Upper lobe of left lung (tissue), 6 donors: ENCODE measurements at places on chromosomes 11 and 22.
A peak's percentile ranks its signal among the peaks of the same experiment; 100 is the strongest.

DNA sequence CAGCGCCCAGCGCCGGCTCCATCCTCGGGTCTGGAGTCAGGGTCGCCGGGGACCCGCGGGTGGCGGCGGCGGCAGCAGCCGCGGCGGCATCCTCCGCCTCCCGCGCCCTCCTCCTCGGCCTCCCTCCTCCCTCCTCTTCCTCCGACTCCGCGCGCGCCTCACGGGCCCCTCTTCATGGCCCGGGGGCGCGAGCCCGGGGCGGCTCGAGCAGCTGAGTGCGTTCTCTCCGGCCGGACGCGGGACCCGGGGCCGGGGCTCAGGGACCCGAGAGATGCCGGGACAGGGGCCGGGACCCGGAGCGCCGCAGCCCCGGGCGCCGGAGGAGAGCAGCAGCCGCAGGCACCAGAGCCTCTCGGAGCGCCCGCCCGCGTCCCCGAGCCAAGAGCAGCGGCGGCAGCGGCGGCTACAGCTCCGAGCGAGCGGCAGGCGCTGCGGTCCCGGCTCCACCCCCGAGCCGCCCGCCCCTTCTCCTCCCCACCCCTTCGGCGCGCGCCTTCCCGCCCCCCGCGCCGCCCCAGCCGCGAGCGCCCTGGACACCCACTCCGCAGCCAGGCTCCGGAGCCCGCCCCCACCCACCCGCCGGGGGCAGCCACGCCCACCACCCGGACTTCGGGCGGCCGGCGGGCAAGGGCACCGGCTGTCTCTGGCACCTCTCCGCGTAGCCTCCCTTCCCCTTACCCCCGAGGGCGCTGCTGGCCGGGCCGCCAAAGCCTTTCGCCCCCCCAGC lies at the start of gene CHST1:
Gene CHST1, minus strand, starts transcription at position 417 of the 727 bp plus-strand sequence. CDS start 14,699 bp downstream, outside the sequence.
- DNase-seq, result peak; percentile 91

DNA sequence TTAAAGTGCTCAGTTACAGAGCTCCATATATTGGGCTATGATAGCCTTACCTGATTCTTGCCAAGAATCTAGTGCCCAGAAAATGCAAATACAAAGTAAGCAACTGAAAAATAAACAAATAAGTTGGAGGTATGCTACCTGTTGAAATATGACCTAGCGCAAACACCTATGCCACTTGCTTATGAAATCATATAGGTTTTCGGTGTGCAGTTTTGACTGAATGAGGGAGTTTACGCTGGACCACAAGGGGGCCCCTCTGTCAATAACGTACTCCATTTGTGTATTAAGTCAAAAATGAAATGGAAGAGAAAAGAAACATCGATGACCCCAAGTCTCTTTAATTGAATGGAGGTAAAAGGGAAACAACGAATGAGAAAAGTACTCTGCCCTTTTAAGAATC lies 84.9 kb upstream of the TRIM77 start:
- DNase-seq, result no peak

DNA sequence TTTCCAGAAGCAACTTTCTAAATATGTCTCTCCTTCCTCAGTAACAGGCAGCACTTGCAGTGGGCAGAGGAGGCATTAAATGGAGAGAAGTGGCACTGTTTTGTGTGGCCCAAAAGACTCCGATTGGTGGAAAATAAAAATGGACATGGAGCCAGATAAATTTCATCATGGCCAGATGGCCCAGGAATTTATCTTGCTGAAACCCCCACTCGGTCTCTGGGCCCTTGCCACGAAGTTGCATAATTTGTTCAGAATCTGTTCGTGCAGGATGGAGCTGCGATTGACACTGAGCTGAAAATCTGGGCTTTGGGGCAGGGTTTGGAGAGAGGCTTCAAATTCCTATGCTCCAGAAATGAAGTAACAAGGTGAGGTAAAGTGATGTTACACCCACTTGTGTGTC lies 65.5 kb downstream of the C11orf91 start:
- no peak for DNase-seq

DNA sequence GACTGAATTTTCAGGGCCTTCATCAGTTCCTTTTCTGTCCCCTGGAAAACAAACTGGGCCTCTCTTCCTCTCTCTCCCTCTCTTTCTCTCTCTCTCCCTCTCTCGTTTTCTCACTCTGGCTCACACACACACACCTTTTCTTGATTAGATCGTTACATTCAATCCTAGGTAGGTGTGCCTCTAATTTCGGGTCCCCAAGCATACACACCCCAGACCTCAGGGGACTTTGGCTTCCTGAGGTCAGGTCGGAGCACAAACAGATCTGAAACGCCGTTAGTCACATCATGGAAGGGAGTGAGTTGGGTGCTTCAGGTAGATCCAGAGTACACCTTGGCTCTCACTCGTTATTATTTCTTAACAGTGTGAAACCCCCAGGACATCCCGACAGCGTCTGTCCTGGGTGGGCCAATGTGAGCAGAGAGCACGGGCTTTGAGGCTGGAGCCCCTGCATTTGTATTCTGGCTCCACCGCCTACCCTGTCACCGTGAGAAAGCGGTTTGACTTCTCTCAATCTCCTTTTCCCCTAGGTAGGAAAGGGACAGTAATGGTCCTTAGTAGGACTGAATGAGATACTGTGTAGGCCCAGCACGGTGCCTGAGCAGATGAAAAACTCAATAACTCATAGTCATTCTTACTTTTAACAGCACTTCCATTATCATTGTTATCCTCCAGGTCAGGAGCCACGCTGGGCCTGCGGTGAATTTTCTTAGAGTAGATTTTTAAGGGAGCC lies 37.3 kb upstream of the POU2AF1 start:
- no peak for DNase-seq

GRCh38 chr22:33710326-33710725 lies 209.9 kb downstream of the LARGE1 start:
- DNase-seq, result no peak

- DNase-seq, result no peak
Measured at GRCh38 chr11:42713753-42714152, 598.0 kb upstream of the API5 start.

DNA sequence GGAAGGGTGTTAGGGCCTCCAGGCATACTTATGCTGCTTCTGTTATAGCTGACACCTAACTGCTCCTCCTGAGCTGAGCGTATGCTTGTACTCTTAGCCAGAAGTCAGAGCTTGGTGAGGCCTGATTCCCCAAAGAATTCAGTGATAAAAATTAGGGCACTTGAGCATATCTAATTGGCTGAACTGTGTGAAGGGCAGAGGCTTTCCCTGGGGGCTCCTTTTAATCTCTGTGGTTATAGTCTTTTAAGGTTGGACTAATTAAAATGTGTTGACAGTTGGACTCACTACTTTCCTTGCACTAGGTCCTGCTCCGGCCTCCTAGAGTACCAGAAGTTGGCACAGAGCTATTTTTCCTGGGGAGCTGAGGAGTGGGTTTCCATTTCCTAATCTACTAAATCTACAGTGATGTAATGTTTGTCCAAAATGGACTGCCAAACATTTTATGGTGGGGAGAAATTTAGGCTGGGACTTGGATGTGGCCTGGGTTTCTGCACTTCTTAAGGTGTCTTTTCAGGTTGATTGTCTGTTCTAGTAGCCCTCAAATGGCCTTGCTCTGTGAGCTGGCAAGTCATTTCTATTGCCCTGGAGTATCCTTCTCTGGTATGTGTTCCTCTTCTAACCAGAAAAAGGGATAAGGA lies 18.4 kb downstream of the STIM1 start:
- no peak for DNase-seq

GRCh38 chr11:75792997-75793800 lies 21.8 kb upstream of the UVRAG start:
- DNase-seq, result no peak

GRCh38 chr22:42375982-42376381 lies 56.2 kb downstream of the NFAM1 start:
- DNase-seq, result no peak

DNA sequence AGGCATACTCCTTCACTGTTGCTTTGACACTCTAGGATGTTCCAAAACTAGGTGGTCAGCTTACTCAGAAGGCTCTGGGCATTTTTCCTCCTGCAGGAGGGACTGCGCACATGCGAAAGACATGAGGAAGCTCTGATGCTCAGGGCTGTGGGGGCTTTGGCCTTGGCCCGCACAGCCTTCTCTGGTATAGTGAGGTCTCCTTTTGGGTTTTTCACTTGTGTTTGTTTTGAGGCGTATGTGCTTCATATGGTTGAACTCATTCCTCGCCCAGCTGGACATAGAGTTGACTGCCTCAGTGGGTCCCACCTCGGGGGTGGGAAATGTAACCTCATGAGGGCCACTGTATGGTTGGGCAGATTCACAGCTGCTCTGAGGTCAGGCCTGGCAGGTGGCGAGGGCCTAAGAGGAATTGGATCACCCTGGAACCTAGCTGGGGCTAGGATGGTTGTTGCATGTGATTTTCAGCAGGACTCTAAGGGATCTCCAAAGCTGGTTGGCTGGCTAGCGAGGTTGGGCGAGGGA lies 63.7 kb downstream of the PTPRJ start:
- DNase-seq, result no peak
